ENCODE measurements at places on chromosomes 2 and 18.

DNA sequence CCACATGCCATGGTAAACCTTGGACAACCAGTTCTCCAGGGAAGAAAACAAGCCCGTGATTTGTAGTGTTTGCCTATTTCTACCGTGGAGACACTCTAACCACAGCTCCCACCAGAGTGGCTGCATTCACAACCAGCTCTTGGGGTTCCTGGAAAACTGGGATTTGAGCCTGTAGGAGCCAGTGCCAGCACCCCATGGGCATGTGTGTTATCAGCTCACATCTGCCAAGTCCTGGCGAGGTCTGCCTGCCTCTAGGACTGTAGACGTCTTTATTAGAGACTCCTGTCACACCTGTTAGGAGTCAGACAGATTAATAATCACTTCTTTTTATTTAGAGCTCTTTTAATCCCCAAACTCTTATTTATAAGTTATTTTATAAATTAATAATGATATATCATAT is 41.0 kb downstream of the INPP5D start:
- DNase-seq = no peak

DNA sequence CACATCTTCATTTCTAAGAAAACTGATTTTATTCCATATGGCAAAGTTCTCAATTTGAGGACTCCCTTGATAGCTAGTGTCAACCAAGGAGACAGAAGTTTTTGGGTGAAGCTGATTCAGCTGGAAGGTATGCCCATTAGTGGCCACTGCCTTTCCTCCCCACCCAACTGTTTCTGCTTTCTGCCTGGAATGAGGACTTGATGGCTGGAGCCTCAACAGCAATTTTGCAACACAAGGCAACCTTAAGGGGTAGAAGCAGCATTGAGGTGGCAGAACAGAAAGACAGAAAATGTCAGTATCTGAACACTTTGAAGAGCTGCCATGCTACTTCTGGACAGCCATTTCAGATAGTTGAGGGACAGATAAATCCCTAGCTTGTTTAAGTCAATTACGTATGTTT is 47.0 kb downstream of the INHBB start:
- DNase-seq = no peak

- DNase-seq = no peak
Observed at GRCh38 chr18:48419277-48420022, 10.3 kb upstream of the ZBTB7C start.

DNA sequence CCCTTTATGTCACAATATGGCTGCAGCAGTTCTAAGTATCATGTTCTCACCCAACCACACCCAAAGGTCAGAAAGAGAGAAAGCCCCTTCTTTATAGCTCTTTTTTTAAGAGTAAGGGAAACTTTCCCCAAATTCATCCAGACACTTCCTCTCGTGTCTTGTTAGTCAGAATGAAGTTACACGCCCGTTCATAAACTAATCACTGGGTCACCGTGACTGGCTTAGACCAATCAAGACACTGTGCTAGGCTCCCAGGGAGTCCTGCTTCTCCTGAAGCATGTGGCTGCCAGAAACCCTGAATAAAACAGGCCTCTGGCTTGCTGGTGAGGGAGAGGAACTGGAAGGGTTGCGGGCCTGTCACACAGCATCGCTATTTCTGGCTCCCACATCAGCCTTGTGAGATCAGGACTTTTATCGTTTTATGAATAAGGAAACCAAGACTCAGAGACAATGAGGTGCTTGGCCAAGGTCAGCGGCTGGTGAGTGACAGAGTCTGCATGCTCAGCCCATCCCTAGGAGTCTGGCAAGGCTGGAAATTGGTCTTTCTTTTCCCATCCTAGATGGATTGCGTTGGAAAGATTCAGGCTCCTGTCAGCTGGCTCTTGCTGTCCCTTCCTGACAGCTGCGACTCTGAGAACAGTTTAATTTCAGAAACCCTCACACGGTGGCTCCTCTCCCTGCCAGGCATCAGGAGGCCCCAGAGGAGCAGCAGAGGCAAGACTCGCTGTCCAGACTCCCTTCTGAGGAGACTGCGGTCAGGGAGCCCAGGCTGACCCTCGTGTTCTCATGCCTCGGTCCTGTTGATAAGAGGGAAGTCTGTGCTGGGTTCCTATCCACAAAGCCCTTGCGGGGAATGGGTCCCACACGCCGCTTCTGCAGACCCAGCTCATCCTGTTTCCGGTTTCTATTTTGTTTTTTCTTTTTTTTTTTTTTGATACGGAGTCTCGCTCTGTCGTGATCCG is 104.5 kb upstream of the TAF1B start:
- DNase-seq = no peak

DNA sequence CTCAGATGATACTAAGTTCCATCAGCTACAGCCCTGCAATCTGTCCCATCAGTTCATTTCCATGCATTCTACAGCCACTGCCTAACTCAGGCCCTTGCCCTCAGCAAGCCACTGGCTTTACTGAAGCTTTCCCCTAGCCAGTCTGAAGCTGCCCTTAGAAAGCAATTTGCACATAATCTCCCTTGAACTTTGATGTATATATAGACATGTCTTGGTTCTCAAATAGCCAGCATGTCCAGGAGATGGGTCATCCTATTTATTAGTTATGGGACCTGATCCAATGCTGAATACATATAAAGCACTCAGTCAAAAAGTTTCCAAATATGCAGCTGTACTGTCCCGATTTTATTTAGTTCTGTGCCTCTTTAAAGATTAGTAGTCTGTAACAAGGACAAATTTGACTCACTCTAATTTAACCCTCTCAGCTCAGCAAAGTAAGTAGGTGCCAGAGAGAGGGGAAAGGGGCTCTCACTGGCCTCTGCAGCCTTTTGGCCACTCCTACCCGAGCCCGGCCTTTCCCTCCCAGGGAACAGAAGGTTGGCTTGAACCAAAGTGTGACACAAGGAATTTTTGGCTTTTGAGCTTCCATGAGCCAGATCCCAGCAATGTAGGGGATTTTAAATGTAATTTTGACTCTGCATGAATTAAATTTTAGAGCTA is 70.7 kb downstream of the CCDC93 start:
- DNase-seq = no peak

DNA sequence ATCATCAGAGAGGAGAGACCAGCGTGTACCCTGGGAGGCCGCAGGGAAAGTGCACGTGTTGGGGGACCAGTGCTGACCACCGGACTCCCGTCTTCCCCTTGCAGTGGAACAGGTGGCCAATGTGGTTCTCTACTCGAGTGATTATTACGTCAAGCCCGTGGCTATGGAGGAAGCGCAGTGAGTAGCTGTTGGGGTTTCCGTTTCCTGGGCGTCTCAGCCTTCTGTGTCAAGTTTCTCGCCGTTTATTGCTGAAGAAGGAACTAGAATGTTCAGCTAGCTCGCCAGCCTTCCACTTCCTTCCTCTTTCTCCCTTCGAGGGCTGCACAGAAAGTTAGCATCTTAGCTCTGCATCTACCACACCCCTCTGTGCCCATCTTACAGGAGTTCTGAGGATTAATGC is 22.8 kb upstream of the DGKD start:
- peak; percentile 39 for DNase-seq

DNA sequence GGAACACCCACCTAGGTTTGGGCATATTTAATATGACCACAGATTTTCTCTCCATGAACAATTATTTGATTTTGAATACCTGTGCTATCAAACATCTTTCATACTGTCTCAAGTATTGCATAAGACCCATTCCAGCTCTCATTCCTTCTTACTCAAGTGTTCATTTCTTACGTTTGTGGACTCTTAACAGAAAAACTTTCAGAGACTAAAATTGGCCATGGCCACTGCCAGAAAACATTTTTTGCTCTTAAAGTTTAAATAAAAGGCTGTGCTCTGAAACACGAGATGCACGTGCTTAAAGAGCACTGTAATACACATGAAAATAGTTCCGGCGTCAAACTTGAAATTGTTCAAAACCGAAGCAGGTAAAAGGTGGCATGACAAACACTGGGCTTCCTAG is 89.3 kb downstream of the LIMS1 start:
- no peak for DNase-seq

GRCh38 chr18:24567199-24567598 is 106.8 kb downstream of the HRH4 start:
- DNase-seq = no peak

- no peak for DNase-seq
Observed at GRCh38 chr2:134396493-134396892, 142.6 kb downstream of the MGAT5 start.

- no peak for DNase-seq
Observed at GRCh38 chr2:8524388-8524787, 157.5 kb upstream of the ID2 start.

GRCh38 chr2:219308142-219309101 is 779 bp downstream of the PTPRN start:
- peak; percentile 31 for DNase-seq

DNA sequence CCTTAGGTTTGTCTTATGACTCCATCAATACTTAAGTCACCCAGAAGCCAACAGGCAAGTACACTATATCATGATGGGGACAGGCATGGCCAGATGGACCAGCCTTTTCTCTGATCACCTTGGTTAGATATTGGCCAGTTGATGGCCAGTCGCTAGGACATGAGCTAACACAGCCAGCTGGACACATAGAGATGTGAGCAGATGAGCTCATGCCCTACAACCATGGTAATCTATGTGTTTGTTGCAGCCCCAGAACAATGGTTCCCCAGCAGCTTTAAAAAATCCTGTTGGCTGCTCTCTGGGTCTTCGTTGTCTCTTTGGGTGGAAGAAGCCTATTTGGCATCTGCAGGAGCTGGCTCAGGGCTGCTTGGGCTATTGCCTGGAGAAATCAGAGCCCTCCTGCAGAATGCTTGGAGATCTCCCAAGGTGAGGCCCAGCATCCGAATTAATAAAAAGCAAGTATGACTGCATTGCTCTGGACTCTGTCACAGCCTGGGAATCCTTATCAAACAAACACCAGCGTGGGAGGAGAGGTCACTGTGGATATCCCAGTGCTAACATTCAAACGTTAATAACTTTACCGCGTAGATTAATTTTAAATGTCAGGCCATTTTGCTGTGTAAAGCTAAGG is 62.3 kb upstream of the KLHL29 start:
- DNase-seq = no peak

Data from caudate nucleus (tissue), 63 donors.